Head of caudate nucleus (tissue), 42 donors: ENCODE measurements at places on chromosomes 11 and 22.

DNA sequence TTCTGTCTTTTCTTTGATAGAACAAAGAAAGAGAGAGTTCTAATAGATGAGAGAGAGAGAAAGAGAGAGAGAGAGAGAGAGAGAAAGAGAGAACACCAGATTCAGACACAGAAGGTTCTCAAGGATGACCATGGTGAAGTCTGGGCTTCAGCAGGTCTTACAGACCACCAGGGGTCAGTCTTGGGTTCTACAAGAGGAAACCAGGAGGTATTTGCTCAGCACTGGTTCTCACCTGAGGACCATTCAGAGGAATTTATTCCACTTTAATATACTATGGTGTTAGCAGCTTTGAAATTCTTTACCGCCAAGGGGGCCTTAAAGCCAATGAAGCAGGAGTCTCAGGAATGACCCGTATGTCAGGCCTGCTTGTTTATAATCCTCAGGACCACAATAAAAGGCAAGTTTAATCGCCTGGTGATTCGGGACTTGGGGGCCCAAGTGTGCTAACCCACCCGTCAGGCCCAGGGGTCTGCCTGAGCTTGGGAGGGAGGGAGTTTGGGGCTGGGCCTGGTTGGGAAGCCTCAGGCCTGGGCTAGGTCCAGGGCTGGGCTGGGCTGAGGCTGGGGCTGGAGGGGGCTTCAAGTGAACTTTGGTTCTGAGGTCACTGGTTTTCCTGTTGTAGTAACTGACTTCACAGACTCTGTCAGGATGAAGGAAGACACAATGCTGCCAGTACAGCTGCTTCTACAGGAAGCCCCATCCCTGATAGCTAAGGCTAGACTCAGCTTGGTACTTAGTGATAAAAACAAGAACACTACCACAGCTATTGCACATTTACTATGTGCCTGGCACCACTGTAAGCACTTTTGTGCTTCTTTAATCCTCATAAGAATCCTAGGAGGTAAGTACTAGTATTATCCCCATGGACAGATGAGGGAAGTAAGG, 179.2 kb upstream of the ZBED5 start:
- DNase-seq, result no peak

- no peak for DNase-seq
Measured at GRCh38 chr22:36182857-36183256, 18.8 kb downstream of the APOL4 start.

DNA sequence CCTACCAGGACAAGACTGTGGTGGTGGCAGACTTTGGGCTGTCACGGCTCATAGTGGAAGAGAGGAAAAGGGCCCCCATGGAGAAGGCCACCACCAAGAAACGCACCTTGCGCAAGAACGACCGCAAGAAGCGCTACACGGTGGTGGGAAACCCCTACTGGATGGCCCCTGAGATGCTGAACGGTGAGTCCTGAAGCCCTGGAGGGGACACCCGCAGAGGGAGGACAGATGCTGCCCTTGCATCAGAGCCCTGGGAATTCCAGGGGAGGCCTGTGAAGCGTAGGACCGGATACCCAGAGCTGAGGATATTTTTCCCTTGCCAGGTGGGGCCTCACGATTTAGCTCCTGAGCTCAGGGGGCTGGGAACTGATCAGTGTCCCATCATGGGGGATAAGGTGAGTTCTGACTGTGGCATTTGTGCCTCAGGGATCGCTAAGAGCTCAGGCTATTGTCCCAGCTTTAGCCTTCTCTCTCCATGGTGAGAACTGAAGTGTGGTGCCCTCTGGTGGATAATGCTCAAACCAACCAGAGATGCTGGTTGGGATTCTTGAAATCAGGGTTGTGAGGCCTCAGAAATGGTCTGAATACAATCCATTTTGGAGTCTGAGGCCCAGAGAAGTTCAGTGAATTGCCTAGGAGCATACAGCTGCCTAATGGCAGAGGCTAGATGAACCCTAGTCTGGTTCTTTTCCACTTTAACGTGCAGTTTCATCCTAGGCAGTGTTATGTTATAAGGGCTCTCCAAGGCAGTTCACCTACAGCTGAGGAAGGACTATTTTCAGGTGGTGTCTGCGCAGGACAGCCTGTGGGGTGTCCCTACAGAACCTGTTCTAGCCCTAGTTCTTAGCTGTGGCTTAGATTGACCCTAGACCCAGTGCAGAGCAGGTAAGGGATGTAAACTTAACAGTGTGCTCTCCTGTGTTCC, 19.5 kb downstream of the PIK3IP1 start:
- peak; percentile 47 for DNase-seq

DNA sequence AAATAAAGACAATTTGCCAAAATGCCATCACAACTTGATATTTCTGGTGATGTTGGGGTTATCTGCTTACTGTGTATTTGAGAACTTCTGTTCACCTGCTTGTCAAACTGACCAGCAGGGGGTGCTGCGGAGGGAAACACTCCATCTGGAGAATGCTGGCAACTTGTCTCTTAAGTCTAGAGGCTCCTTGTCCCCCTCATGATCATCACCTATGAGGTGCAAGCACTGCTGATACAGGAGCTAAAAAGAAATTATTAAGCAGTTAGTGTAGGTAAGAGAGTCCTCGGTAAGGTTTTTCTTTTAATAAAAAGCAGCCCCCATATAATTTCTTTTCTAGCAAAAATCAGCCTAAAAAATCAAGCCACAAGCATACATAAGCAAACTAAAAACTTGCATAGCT, 32.7 kb upstream of the GLYATL1B start:
- DNase-seq, result peak; percentile 65

DNA sequence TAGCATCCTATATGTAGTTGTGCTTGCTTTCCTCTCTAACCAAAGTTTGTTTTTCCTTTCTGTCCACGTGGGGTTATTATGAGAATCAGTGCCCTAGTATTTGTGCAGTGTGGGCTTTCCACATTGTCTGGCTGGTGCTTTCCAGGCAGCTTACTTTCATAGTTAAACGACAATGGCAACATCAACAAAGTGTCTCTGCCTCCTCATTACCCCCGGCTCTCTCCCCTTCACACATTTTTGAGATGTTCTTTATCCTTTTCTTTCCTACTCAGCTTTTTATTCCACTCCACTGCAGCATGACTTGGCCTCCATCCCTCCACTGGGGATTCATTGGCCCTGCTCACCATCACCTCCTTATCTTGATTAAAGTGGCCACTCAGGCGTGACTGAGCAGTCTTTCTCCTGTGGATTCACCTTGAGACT, 19.1 kb downstream of the SPECC1L start:
- no peak for DNase-seq

DNA sequence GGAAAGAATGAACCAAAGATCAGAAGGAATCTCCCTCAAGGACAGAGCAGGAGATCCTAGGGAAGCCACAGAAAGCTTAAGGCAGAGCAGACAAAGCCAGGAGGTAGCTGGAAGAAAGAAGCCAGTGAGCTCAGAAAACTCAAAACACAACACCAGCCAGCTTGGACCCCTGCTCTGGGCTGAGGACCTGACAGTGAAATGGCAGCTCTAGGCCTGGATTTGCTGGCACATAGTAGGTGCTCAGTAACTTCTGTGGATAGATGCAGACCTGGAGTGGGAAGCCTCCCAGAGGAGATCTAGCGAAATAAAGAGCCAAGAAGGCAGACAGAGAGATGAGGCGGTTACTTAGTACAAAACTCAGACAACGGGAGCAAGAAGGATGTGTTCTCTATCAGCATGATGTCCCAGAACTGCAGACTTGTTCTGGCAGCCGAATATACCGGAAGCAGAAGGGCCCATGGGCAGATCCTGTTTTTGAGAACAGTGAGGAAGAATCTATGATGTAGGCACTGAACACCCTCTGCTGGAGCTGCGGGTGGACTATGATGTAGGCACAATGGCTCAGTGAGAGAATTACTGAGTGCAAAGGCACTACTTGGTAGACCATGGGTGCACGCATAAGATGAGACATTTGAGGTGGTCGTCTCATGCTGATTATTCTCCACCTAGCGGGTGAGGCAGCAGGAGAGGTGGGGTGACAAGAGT, 4.8 kb downstream of the ROBO4 start:
- no peak for DNase-seq
